Suppressor macrophage treated with lipopolysaccharide for 1 hour (primary cell): ENCODE measurements at places on chromosomes 12 and 14.
A peak's percentile ranks its signal among the peaks of the same experiment; 100 is the strongest.

- no peak for DNase-seq
Observed at GRCh38 chr12:108947097-108947496, 67.2 kb downstream of the DAO start.

DNA sequence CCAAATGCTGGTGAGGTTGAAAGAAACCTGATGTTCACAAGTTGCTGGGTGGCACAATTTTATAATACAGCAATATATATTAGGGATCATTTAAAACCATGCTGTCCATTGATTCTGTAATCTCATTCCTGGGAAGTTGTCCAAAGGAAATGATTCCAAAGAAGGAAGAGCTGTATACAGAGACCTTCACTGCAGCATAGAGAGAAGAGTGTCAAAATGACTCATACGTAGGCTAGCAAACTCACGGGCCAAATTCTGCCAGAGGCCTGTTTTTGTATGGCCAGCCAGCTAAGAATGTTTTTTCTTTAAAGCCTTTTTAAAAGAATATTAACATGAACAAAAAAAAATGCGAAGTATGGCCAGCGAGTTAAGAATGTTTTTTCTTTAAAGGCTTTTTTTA is 69.2 kb upstream of the MED13L start:
- DNase-seq: no peak

- no peak for DNase-seq
Observed at GRCh38 chr14:79304279-79304678, 907.0 kb downstream of the DIO2 start.

- DNase-seq: peak; percentile 50
Observed at GRCh38 chr12:27094726-27095125, 12.3 kb upstream of the C12orf71 start.

DNA sequence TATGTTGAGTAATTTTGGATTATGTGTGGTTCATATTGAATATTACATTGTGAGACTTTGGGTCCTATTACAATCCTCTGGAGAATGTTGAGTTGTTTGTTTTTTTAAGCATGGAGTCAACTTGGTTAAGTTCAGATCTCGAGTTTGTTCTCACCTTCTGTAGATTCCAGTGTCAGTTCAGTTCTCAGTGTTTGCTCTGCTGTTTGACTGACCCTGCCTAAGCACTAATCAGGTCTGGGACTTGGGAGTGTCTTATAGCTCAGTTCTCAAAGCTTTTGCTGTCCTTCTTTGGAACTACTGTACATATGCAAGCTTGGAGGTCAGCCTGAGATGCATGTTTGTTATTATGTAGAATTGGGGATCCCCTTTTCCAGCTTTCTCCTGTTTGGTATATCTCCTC is 63.1 kb downstream of the DIP2B start:
- no peak for DNase-seq

GRCh38 chr12:62622177-62622576 is 155.6 kb downstream of the MON2 start:
- no peak for DNase-seq

DNA sequence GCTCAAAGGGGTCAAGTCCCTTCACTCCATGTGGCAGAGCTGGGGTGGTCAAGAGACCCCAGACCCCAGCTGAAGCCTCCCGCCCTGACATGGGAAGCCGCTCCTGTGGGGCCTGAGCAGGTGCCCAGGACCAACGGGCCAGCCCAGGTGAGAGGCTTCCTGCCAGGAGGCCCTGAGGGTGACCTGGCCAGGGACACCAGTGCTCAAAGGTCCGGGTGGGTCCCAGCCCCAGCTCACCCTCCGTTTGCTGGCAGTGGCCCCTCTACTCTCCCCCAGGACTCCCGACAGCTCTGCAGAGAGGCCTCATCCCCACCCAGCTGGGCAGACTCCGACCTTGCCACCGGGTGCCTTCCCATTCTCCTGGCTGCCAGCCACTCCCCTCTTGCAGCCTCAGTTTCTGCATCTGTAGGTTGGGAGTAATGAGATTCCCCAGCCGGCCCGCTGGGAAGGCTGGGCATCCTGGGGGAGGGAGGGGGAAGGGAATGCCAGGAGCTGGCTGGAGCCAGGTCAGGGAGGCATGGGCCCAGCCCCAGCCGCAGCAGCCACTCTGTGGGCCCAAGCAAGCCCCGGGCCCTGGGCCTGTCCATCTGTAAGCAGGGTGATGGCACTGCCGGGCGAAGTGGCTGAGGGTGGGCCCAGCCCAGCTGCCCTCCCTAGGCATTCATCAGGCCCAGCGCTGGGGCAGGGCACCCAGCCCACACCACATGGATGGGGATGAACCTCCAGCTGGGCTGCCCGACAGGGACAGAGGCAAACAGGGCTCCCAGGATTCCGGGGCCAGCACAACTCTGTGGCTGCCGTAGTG is 10.3 kb upstream of the INF2 start:
- DNase-seq: no peak

GRCh38 chr14:87952307-87953094 is 40.5 kb downstream of the GALC start:
- DNase-seq: no peak

GRCh38 chr14:84340938-84341337 is 1189.0 kb upstream of the FLRT2 start:
- DNase-seq: no peak

DNA sequence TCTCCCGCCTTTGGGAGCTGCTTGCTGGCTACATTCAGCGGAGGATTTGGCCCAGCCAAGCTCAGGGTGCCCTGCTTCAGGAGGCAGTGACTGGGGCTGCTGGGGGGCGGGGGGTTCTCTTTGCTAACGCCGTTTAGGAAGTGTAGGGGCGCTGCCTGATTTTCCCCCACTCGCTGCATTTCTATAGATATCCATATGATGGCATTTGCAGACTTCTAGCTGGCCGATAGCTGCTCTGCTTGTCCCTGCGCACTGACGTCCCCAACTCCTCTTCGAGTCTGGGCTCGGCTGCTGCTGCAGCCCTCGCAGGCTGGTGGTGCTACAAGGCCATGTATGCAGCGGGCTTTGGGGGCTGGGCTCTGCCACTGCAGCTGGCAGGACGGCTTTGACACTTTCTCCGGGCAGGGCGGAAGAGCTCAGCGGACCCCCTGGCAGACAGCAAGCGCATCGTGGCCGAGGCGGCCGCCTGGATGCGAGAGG is 3.1 kb downstream of the LRFN5 start:
- DNase-seq: peak; percentile 3

DNA sequence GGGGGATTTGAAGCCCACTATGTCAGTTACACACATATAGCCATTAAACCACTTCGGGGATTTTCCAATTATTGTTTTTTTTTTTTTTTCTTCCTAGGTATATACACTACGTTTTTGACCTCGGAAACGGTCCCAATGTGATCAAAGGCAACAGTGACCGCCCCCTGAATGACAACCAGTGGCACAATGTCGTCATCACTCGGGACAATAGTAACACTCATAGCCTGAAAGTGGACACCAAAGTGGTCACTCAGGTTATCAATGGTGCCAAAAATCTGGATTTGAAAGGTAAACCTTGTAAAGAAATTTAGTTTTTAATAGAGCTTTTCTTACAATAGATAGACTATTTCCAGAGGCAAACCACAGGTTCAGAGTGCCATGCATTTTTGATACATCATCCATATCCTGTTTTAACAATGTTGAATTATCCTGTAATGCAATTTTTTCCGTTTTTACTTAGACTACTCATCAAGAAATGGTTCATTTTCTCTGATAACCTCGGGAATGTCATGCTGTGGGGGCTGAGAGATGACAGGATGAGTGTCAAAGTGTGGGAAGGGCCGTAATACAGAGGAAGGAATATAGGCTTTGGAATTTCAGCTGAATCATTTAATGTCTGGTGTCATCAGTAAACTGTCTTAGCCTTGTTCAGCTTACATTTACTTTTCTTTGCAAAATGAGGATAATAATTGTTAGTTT is 797.1 kb downstream of the NRXN3 start:
- no peak for DNase-seq

GRCh38 chr12:72618764-72619163 is 346.6 kb downstream of the TRHDE start:
- DNase-seq: no peak

GRCh38 chr14:79972230-79972629 is 239.1 kb downstream of the DIO2 start:
- no peak for DNase-seq

DNA sequence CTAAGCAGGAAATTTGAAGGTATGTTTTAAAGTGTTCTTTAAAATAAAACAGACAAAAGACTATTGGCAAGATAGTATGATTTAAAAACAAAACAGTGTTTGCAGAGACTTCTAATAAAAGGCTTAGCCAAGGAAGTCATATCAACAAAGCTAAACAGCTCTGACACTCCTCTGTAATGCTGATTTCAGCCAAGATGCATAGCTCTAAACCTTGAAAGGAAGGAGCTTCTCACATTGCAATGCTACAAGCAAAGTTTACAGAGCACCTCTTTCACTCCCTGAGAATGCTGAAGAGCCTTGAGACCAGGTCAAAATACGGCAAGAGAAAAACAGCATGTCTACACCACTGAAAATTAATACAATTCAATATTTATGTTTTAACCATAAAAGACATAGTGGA is 51.8 kb downstream of the PARP11 start:
- DNase-seq: no peak

DNA sequence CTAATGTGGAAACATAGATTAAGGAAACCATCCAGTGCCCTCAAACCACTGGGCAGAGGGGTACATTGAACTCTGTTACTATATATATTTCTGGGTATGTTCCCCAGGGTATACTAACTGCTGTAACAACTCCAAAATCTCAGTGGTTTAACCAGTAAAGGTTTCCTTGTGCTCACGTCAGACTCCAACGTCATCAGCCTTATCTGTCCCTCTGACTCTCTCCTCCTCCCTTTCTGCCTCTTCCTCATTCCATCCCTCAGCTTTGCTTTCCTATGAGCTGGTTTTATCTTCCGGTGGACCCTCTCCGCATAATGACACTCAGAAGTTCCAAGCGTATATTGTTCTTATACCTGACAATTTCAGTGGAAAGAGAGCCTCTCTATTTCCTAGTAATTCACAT is 21.2 kb upstream of the SMCO2 start:
- DNase-seq: no peak
